Karpas-422 (cell line): ENCODE measurements at places on chromosomes 11 and 22. TPM values are rescaled to one million over a fixed set of nuclear protein-coding genes. Genes with fewer than 3 reads are reported as not detected.

GRCh38 chr22:49730656-49731055 lies 97.0 kb downstream of the BRD1 start:
- H3K36me3 ChIP-seq = no peaks in the 10 kb centered on the region
- no peaks in the 10 kb centered on the region for H3K27me3 ChIP-seq
- no peak overlapping the region for H3K4me3 ChIP-seq
- DNase-seq = no peak
- H3K27ac ChIP-seq = no peak overlapping the region
- H3K4me1 ChIP-seq = no peaks in the 10 kb centered on the region

- no peak overlapping the region for H3K27ac ChIP-seq
- H3K4me3 ChIP-seq = no peak overlapping the region
- DNase-seq = no peak
- H3K36me3 ChIP-seq = no peaks in the 10 kb centered on the region
Observed at GRCh38 chr11:2736577-2737225, 36.9 kb upstream of the KCNQ1OT1 start.

DNA sequence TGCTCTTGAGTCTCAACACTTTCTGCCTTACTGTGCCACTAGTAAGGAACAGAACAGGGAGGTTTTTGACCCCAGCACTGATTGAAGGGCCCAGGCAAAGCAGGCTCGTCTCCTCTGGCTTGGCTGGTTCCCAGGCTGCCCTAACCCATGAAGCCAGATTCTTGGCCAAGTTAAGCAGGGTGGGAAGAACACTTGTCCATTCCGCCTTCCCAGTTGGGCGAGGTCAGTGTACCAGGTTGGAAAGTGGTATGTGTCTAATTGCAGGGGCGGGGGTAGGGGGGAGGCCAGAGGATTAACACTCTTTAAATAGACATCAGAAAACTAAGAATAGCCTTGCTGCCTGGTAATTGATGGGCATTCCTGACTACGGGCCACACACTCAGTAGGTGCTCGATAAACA lies 14.4 kb downstream of the TIMP3 start:
- no peaks in the 10 kb centered on the region for H3K36me3 ChIP-seq
- no peak overlapping the region for H3K4me3 ChIP-seq
- H3K4me1 ChIP-seq = no peaks in the 10 kb centered on the region
- H3K27me3 ChIP-seq = no peaks in the 10 kb centered on the region
- no peak for DNase-seq

Gene C11orf98
- total RNA-seq = 83.6 and 158 TPM in 2 replicates

Gene TTC36
- total RNA-seq = not detected in 2 replicates
